MCF 10A (cell line): ENCODE measurements at places on chromosomes 11 and 22. TPM values are rescaled to one million over a fixed set of nuclear protein-coding genes. Genes with fewer than 3 reads are reported as not detected.

Gene DDIAS
- 3.6 and 7.7 TPM in 2 replicates for total RNA-seq

Gene ALKBH8
- 5.1 and 7.3 TPM in 2 replicates for total RNA-seq

Gene UPK2
- not detected in 2 replicates for total RNA-seq

Gene CACNA1I
- total RNA-seq: 0.02 TPM in 2 replicates

Gene SAA1
- 45.5 and 55.7 TPM in 2 replicates for total RNA-seq

Gene PRG3
- not detected in 2 replicates for total RNA-seq

Gene E2F8
- total RNA-seq: 0.88 and 1.2 TPM in 2 replicates

Gene ELFN2
- 4.2 and 5.1 TPM in 2 replicates for total RNA-seq

Gene ANO9
- 7.2 and 9.4 TPM in 2 replicates for total RNA-seq

Gene TYR
- not detected in 2 replicates for total RNA-seq

Gene BTBD18
- not detected in 2 replicates for total RNA-seq

Gene HEPHL1
- not detected in 2 replicates for total RNA-seq

Gene HTR3A
- total RNA-seq: not detected in 2 replicates
